ENCODE measurements at places on chromosomes 7 and 10.

GRCh38 chr10:78729800-78730199, 339.0 kb upstream of the ZMIZ1 start:
- H3K27ac ChIP-seq: no peak overlapping the region
- H3K4me3 ChIP-seq: no peak overlapping the region
- H3K36me3 ChIP-seq: no peaks in the 10 kb centered on the region
- DNase-seq: no peak
- H3K4me1 ChIP-seq: no peaks in the 10 kb centered on the region

DNA sequence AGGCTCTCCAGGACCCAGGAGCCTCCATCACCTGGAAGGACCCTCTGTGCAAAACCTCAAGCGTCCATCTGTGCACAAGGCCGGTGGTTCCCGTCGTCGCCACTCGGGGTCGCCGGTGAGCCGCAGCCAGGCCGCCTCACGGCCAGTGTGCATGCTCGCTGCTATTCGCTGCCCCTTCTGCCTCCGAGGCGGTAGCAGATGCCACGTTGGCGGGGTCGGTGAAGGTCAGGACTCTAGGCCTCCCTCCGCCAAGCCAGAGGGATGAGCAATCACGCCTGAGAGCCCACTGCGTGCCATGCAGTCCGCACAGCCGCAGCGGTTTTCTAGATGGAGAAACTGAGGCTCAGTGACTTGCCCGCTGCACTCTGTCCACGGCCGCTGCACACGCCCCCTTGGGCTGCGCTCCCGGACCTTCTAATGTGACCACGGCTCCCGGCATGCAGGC, 5.7 kb downstream of the UPK3B start:
- no peaks in the 10 kb centered on the region for H3K4me1 ChIP-seq
- peak; percentile 60 for DNase-seq
- H3K36me3 ChIP-seq: no peaks in the 10 kb centered on the region
- no peak overlapping the region for H3K27ac ChIP-seq
- H3K4me3 ChIP-seq: no peak overlapping the region

GRCh38 chr10:30155401-30155800, 96.0 kb upstream of the JCAD start:
- H3K4me1 ChIP-seq: peaks cover 10% of the 10 kb centered on the region
- H3K27me3 ChIP-seq: peaks cover 31% of the 10 kb centered on the region
- H3K36me3 ChIP-seq: no peaks in the 10 kb centered on the region
- no peak for DNase-seq
- H3K4me3 ChIP-seq: no peak overlapping the region
- H3K27ac ChIP-seq: no peak overlapping the region

- H3K27ac ChIP-seq: no peak overlapping the region
- H3K4me3 ChIP-seq: no peak overlapping the region
- peaks cover 25% of the 10 kb centered on the region for H3K27me3 ChIP-seq
- peak; percentile 11 for DNase-seq
- H3K36me3 ChIP-seq: no peaks in the 10 kb centered on the region
- H3K4me1 ChIP-seq: peaks cover 9% of the 10 kb centered on the region
Observed at GRCh38 chr7:1700086-1700485, 30.0 kb downstream of the ELFN1 start.
